ENCODE measurements at places on chromosomes 5 and 9.

GRCh38 chr9:13144166-13144775 lies 135.2 kb downstream of the MPDZ start:
- no peak for DNase-seq

DNA sequence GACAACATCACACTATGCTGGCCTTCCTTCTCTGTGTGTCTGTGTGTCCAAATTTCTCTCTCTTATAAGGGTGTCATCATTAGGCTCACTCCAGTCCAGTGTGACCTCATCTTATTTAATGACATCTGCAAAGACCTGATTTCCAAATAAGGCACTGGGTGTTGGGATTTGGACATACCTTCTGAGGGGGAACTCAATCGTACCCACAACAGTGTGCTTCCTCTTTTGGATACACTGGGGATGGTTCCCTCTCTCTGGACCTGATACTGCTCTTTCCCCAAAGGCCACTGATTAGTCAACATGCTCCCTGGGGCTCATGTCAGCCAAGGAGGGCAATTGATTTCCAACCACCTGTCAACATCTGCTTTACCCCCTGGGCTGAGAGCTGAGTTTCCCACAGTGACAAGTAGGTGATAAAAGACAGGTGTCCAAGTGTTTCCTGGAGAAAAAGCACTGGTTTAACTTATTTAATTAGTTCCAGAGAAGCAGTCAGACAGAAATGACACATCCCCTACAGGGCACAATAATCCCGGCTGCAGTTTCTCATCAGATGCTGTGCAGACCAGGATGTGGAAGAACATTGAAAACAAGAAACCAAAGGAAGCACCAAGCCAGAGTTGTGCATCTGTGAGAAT lies 17.8 kb upstream of the CEP72 start:
- no peak for DNase-seq

- DNase-seq: peak; percentile 28
Measured at GRCh38 chr5:100464418-100464817, 70.8 kb upstream of the FAM174A start.

DNA sequence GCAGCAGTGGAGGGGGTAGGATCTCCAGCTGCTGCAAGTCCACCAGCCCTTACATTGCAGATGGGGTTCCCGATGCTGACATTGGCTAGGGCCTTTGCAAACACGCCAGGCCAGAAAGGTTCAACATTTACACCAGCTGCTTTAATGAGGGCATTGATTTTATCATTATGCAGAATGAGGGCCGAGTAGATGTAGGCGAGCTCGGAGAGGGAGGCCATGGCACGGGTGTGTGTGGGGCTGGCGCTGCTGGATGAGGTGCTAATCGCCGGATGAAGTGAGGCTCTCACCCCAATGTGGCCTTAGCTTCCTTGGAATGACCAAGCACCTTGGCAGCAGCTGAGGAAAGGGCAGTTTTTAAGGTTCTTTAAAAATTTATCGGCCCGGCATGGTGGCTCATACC lies 27.4 kb downstream of the PHAX start:
- DNase-seq: no peak

DNA sequence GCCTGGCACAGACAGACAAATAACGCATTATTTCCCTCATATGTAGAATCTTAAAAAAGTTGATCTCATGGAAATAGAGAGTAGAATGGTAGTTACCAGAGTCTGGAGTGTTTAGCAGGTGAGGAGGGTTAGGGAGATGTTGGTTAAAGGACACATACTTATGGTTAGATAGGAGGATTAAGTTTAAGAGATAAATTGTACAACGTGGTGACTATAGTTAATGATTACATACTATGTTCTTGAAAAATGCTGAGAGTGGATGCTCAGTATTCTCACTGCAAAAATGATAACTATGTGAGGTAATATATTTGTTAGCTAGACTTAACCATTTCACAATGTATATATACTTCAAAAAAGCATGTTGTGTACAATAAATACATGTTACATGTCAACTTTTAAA lies 38.0 kb downstream of the CERT1 start:
- no peak for DNase-seq

DNA sequence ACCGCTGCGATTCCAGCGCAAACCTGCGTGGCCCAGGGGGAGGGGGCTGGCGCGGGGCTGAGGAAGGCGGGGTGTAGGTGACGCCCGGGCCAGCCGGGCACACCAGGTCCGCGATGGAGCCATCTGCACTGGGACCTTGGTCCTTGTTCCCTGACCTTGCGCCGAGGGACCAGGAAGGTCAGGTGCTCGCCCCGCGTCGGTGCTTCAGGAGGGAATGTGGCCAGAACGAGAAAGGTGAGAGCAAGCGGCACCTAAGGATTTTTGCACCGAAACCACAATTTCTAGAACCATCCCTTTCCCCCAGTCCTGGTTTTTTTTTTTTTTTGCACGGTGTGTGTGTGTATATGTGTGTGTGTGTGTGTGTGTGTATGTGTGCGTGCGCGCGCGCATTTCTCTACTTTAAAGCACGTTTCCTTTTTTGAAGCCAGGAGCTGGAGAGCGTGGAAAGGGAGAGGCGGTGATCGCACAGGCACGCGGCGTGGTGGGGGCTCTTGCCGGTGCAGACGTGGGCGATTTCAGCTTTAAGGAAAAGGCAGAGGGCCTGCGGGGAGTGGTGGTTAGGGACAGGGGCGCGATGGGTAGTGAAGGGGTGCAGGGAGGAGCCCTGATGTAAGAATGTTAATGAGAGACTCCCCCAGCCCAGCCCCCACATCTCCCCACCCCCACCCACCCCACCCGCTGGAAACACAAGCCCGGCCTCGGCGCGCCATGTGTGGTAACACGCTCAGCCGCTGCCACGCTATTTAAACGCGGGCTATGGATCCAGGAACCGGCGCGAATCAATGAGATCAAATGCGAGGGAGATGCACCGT lies at the start of gene NPR3:
NPR3 (plus strand) TSS at position 772 of the 812 bp plus-strand sequence. CDS start 456 bp downstream, outside the sequence.
- peak; percentile 89 for DNase-seq

DNA sequence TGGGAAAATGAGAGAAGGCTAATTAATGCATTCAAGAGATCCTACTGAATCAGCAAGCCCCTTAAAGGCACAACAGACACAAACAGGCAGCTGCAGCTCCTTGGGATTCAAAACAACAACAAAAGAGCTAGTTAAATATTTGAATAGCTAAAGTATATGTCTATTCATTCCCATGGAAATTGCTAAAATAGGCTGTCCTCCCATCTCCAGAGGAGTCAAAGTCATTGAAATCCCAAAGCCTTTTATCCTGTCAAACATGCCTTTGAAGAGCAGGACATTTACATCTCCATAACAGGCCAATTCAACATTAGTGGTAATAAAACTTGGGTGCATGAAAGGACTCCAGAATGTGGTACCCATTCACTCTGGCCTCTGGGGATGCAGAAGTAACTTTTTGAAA lies 177.4 kb downstream of the NTRK2 start:
- no peak for DNase-seq

GRCh38 chr5:131996210-131997025 lies 15.0 kb downstream of the ACSL6 start:
- no peak for DNase-seq

GRCh38 chr5:116521173-116521872 lies 53.3 kb downstream of the SEMA6A start:
- no peak for DNase-seq

DNA sequence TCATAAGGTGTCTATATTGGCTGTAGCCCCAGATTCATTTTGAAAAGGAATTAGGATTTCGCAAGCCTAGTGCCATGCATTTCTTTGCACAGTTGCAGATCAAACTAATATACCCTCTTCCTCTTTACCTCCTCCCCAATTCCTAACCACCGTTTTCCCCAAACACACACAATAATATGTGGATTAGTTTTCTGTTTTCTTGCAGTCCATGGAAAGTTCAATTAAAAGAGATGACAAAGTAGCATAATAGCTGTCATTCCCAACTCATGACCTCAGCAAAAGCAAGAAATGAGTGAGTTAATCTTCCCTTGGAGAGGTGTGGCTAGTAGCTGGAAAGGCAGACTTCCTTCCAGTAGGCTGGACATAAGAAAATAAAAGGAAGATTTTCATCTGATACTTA lies 349.1 kb downstream of the TMEM232 start:
- peak; percentile 53 for DNase-seq

- no peak for DNase-seq
Measured at GRCh38 chr9:136997830-136998234, 1.5 kb upstream of the CLIC3 start.

DNA sequence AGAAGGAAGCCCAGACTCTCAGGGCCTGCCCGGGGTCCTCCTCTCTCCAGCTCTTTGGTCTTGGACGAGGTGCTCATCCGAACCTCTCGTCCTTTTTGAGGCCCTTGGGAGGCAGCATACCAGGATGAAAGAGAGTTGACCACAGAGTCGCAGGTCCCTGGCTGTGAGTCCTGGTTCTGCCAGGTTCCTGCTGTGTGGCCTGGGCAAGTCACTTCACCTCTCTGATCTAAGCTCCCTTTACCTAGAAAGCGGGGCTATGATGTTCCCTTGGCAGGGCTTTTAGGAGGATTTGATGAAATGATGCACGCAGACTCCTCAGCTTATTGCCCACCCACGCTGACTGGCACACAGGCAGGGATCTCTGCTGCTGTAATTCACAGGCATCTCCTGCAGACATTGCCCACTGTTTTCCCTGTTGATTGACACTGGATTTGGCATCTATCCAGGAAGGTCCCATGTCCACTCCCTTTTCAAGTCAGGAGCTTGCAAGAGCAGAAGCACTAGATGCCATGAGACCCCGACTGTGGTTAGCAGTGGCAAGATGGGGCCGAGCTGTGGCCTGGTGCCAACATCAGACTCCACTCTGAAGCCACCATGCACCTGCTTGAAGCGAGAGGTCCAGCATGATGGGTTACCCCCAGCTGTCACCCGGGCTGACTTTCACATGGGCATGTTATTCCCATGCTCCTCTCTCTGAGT lies 71.5 kb downstream of the MACROH2A1 start:
- DNase-seq: no peak

DNA sequence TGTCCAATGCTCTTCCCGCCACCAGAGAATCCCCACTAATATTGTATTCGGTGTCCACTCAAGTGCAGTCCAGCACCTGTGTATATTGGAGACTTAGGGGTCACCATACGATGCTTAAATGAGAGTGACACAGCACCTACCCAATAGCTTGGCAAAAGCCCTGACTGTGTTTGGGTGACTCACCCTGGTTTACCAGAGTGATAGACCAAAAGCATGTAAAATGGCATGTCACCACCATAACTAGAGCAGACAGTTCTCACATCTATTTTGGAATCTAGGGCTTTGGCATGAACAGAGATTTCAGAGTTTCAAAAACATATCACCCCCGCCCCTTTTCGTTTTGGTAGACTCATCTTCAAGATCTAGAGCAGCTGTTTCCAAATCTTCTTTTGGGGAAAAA lies 217.3 kb upstream of the RASEF start:
- DNase-seq: peak; percentile 10

DNA sequence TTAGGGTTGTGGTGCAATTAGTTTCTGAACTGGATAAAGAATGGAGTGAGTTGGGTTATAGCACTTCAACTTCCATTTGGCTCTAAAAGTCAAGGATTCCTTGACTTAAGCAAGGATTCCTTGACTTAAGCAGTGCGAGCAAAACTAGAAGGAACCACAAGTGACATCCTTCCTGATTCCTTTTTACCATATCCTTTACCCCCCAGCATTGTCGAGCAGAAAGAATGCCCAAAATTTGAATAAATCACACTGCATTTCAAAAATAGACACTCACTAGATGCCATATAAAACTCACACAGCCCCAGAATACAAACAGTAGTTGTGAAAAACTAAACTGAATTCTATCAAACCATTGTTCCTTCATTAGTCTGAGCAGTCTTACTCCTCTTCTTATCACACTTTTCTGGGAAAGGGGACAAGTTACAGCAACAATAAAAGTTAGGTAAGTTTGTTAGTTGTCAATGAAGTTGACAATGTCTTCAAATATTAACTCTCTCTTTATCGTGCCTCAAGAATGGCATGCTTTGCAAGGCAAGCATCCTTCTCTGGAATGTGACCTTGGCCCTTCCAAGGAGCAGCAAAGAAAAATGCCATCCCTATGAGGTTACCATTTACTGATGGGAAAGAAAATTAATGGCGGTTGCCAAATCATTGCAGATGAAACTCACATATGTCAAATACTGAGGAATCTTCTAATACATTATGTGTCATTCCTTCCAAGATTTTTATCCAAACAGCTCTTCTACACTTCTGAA lies 273.3 kb upstream of the ANKRD55 start:
- DNase-seq: no peak

DNA sequence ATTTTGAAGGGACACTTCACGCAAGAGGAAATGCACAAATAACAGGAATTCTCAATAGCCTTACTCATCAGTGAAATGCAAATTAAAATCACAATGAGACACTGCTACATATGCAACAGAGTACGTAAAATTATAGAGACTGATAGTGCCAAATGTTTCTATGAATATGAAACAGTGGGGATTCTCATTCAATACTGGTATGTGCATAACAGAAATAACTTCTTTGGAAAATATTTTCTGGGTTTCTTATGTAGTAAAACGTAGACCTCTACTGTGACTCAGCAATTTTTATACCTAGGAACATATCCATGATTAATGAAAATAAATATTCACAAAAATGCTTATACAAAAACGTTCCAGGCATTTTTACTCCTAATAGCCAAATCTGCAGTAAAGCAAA lies 1625.2 kb downstream of the MAT2B start:
- DNase-seq: no peak

- DNase-seq: peak; percentile 81
Measured at GRCh38 chr9:33517373-33517772, 6.7 kb upstream of the ANKRD18B start.

DNA sequence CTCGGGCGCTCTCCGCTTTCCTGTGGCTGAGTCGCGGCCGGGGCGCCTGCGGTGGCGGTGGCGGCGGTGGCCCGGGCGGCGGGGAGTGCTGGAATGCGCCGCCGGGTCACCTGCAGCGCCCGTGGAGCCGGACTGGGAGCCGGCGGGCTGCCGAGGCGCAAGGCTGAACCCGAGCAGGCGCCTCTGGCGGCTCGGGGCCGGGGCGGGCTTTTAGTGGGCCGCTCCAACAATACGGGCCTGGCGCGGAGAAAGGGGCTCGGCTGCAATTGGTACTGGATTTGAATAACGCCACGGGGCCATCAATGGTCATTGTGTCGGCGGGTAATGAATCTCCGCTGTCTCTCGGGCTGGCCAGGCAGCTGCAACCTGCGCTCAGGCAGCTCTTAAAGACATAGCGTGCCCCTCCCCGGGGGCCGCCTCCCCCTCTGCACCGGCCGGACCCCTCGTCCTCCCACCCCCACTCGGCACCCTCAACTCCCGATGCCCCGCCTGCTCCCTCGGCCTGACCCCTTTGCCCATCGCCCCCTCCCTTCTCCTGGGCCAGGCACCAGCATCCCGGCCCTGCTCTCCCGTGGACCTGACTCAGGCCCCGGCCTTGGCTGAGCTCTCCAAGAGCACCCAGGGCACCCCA lies 22.1 kb downstream of the URM1 start:
- DNase-seq: no peak

GRCh38 chr5:174409971-174410370 lies 314.4 kb upstream of the MSX2 start:
- no peak for DNase-seq

- DNase-seq: no peak
Measured at GRCh38 chr5:17305017-17305416, 87.6 kb downstream of the BASP1 start.

- DNase-seq: peak; percentile 39
Measured at GRCh38 chr5:79831381-79832309, 142.0 kb downstream of the CMYA5 start.

- DNase-seq: no peak
Measured at GRCh38 chr9:20925256-20926045, 106.0 kb downstream of the HACD4 start.

Data from adipocyte (in vitro differentiated cells).